ENCODE measurements at places on chromosomes 2 and 18. TPM values are rescaled to one million over a fixed set of nuclear protein-coding genes. Genes with fewer than 3 reads are reported as not detected.

ABCG8 gene
- not detected for total RNA-seq

EVX2 gene
- not detected for total RNA-seq

PKP4 gene
- total RNA-seq, result 57.7 TPM

PLEK gene
- total RNA-seq, result 1.3 TPM

CHRND gene
- total RNA-seq, result not detected

GRP gene
- not detected for total RNA-seq

MYO5B gene
- total RNA-seq, result 0.61 TPM

DSEL gene
- 2.4 TPM for total RNA-seq

PSMA8 gene
- not detected for total RNA-seq

NPPC gene
- total RNA-seq, result 2.7 TPM

PDCD1 gene
- total RNA-seq, result 0.86 TPM

DGUOK gene
- total RNA-seq, result 32.1 TPM

STARD6 gene
- not detected for total RNA-seq

B3GNT7 gene
- total RNA-seq, result 1.2 TPM

UGT1A1 gene
- not detected for total RNA-seq

FBLN7 gene
- total RNA-seq, result 2.9 TPM

MDH1B gene
- 1.00 TPM for total RNA-seq

TSPYL6 gene
- total RNA-seq, result not detected

HES6 gene
- 5.9 TPM for total RNA-seq

PROM2 gene
- 1.8 TPM for total RNA-seq

TXNDC2 gene
- not detected for total RNA-seq

HOXD4 gene
- total RNA-seq, result 0.96 TPM

CPO gene
- 0.55 TPM for total RNA-seq

UGT1A8 gene
- total RNA-seq, result not detected

CDCA7 gene
- total RNA-seq, result 1.5 TPM

NPHP1 gene
- 5.8 TPM for total RNA-seq

PDCL3 gene
- 23.4 TPM for total RNA-seq

IL36B gene
- total RNA-seq, result not detected

CFAP221 gene
- total RNA-seq, result 1.6 TPM

SRD5A2 gene
- total RNA-seq, result not detected

AMER3 gene
- not detected for total RNA-seq

TMEM182 gene
- total RNA-seq, result 172 TPM

RNF152 gene
- 11.1 TPM for total RNA-seq

NYAP2 gene
- total RNA-seq, result not detected

RBM44 gene
- 0.44 TPM for total RNA-seq

FAM110C gene
- total RNA-seq, result 1.6 TPM

INPP5D gene
- total RNA-seq, result 13.9 TPM

SPATS2L gene
- total RNA-seq, result 177 TPM

HADHB gene
- total RNA-seq, result 1,359 TPM

CCDC141 gene
- total RNA-seq, result 137 TPM

GALNT14 gene
- total RNA-seq, result 1.3 TPM

ANKRD30B gene
- not detected for total RNA-seq

MFF gene
- total RNA-seq, result 105 TPM

CXCR1 gene
- 0.23 TPM for total RNA-seq

GPAT2 gene
- 5.9 TPM for total RNA-seq

DIS3L2 gene
- total RNA-seq, result 19.9 TPM

FIGN gene
- total RNA-seq, result 12.4 TPM

DOK6 gene
- total RNA-seq, result 4.7 TPM

RAB6C gene
- total RNA-seq, result not detected

COL6A3 gene
- total RNA-seq, result 87.3 TPM

L3MBTL4 gene
- 0.38 TPM for total RNA-seq

PAPOLG gene
- 11.9 TPM for total RNA-seq

LCT gene
- total RNA-seq, result not detected

TUBB8B gene
- total RNA-seq, result not detected

CD207 gene
- total RNA-seq, result not detected

PLCL1 gene
- total RNA-seq, result 90.4 TPM

VRK2 gene
- total RNA-seq, result 35.0 TPM
